A549 treated with Mapracorat at 1 μM for 4 hours (cell line): ENCODE measurements at places on chromosomes 2 and 18. TPM values are rescaled to one million over a fixed set of nuclear protein-coding genes. Genes with fewer than 3 reads are reported as not detected.

Gene NYAP2
- total RNA-seq: 0.02 TPM in 1 of 5 replicates, not detected in the others

Gene SLC9A4
- total RNA-seq: not detected in 5 replicates

Gene RGPD4
- 0.04 to 0.07 TPM (median 0.06 TPM) in 4 of 5 replicates, not detected in the other for total RNA-seq

Gene KATNAL2
- total RNA-seq: 1.3 to 2.4 TPM (median 1.8 TPM) in 5 replicates

Gene IL37
- not detected in 5 replicates for total RNA-seq

Gene CCDC85A
- 0.22 to 0.27 TPM (median 0.24 TPM) in 5 replicates for total RNA-seq

Gene ANO7
- 1.5 to 2.1 TPM (median 1.8 TPM) in 5 replicates for total RNA-seq

Gene TBC1D8
- 79.6 to 107 TPM (median 90.9 TPM) in 5 replicates for total RNA-seq

Gene UPP2
- not detected in 5 replicates for total RNA-seq

Gene QPCT
- 20.4 to 22.7 TPM (median 21.6 TPM) in 5 replicates for total RNA-seq

Gene RESP18
- not detected in 5 replicates for total RNA-seq

Gene TEX44
- total RNA-seq: not detected in 5 replicates

Gene SULT1C4
- total RNA-seq: not detected in 5 replicates

Gene MC5R
- total RNA-seq: not detected in 5 replicates

Gene SCN3A
- total RNA-seq: 0.01 TPM in 1 of 5 replicates, not detected in the others

Gene NT5DC4
- total RNA-seq: not detected in 5 replicates

Gene PARD6G
- total RNA-seq: 1.2 to 3.8 TPM (median 2.6 TPM) in 5 replicates

Gene DNER
- 9.6 to 12.2 TPM (median 10.8 TPM) in 5 replicates for total RNA-seq

Gene CHRNG
- total RNA-seq: not detected in 5 replicates

Gene MOGAT1
- not detected in 5 replicates for total RNA-seq

Gene EEF1B2
- total RNA-seq: 1,032 to 1,246 TPM (median 1,058 TPM) in 5 replicates

Gene SPP2
- total RNA-seq: not detected in 5 replicates

Gene PIGN
- total RNA-seq: 7.5 to 10.8 TPM (median 9.4 TPM) in 5 replicates

Gene HJURP
- 58.1 to 61.5 TPM (median 59.1 TPM) in 5 replicates for total RNA-seq

Gene TTC27
- total RNA-seq: 22.7 to 26.1 TPM (median 23.6 TPM) in 5 replicates

Gene IMMT
- total RNA-seq: 103 to 119 TPM (median 109 TPM) in 5 replicates

Gene RPS27A
- total RNA-seq: 2,611 to 3,269 TPM (median 2,741 TPM) in 5 replicates

Gene TMEM37
- 1.4 to 2.6 TPM (median 2.1 TPM) in 5 replicates for total RNA-seq

Gene PJVK
- 0.82 to 1.4 TPM (median 0.88 TPM) in 5 replicates for total RNA-seq

Gene HOXD13
- total RNA-seq: 0.12 to 0.30 TPM (median 0.22 TPM) in 5 replicates

Gene CRYBA2
- total RNA-seq: not detected in 5 replicates

Gene NT5C1B
- total RNA-seq: not detected in 5 replicates

Gene CNRIP1
- 1.5 to 2.3 TPM (median 2.1 TPM) in 5 replicates for total RNA-seq

Gene WDR54
- total RNA-seq: 76.9 to 89.4 TPM (median 88.0 TPM) in 5 replicates

Gene DSG2
- total RNA-seq: 44.3 to 68.1 TPM (median 62.4 TPM) in 5 replicates

Gene UCN
- total RNA-seq: 0.30 to 2.8 TPM (median 1.4 TPM) in 5 replicates

Gene MC2R
- not detected in 5 replicates for total RNA-seq

Gene HRH4
- not detected in 5 replicates for total RNA-seq

Gene THSD7B
- not detected in 5 replicates for total RNA-seq

Gene ASPRV1
- 0.19 to 0.27 TPM (median 0.23 TPM) in 5 replicates for total RNA-seq

Gene LOXL3
- total RNA-seq: 0.20 to 0.50 TPM (median 0.44 TPM) in 5 replicates
